HAP-1 (cell line): ENCODE measurements at places on chromosomes 16 and 17.
A peak's percentile ranks its signal among the peaks of the same experiment; 100 is the strongest.

- DNase-seq = no peak
Measured at GRCh38 chr16:66365651-66366050, 840 bp upstream of the CDH5 start.

DNA sequence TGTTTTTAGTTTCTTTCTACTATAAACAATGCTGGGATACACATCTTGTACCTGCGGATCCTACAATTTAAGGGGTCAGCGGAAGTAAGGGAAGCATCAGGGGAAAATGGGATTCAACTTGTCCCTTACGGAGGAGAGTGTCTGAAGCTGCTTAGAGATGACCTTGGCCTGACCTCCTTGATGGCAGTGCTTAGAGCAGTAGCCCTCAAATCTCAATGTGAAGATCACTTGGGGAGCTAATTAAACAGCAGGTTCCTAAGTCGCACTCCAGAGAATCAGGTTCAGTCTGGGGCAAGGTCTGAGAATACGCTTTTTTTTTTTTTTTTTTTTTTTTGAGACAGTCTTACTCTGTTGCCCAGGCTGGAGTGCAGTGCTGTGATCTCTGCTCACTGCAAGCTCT is 9.6 kb upstream of the METTL16 start:
- no peak for DNase-seq

DNA sequence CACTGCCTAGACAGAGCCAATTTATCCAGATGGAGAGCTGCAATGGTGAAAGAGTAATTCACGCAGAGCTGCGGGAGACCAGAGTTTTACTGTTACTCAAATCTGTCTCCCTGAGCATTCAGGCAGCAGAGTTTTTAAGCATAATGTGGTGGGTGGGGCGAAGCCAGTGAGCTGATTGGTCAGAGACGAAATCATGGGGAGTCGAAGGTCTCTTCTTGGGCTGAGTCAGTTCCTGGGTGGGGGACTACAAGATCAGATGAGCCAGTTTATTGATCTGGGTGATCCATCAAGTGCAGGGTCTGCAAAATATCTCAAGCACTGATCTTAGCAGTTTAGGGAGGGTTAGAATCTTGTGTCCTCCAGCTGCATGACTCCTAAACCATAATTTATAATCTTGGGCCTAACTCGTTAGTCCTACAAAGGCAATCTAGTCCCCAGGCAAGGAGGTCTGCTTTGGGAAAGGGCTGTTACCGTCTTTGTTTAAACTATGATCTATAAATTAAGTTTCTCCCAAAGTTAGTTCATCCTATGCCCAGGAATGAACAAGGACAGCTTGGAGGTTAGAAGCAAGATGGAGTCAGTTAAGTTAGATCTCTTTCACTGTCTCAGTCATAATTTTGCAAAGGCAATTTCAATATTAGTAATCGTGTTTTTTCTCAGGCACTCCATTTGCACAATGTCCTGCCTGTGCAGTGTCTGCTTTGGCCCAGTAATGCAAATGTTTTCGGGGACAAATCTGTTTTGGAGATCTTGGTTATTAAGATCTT is 27.0 kb downstream of the PIGL start:
- DNase-seq = no peak

DNA sequence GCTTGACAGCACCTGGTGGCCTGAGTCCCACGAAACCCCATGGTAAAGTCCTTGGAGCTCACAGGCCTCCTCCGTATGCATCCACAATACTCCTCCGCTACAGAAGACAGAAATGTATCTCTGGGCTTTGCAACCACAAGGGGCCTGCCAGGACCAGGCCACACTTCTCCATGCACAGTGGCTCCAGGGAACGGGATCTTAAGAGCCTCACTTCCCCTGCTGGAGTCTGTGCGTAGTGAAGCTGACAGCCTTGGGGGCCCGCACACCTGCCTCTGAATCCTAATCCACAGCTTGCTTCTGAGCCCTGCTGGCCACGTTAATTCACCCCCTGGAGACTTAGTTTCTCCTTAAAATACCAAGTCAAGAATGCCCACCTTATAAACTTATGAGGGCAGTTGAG is 125.7 kb downstream of the COPRS start:
- no peak for DNase-seq

GRCh38 chr16:54370278-54371040 is 83.9 kb upstream of the IRX3 start:
- no peak for DNase-seq

DNA sequence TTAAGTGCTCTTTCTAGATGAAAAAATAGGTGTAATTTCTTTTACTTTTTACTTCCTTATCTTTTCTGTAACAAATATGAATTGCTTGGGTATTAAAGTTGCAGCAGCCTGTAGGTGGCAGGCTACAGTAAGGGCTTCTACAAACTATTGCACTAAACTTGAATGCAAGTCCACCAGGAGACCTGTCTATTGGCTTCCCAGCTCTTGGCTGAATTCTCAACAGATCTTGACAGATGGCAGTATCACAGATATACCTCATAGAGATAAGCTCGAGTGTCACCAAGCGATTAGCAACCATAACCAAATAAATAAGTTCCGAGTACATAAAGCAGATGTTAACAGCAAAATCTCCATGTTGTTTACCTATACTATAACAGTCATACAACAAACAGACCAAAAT is 5.9 kb downstream of the BBS2 start:
- DNase-seq = peak; percentile 47

GRCh38 chr16:49684696-49685095 is 171.2 kb downstream of the ZNF423 start:
- DNase-seq = no peak

DNA sequence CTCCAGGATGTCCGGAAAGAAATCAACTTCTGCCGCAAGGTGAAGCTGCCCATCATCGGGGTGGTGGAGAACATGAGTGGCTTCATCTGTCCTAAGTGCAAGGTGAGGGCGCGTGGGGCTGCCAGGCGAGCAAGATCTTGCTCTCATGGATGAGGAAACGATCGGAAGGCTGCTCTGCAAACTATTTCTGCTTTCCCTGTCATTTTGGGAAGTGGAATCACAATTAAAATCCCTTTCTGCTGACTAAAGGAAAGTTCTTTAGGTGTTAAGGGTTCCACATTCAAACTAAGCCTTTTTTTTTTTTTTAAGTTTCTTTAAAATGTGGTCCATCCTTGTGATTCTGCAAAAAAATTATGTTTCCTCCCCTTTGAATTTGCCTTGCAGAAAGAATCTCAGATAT is 17.7 kb downstream of the NUBP1 start:
- no peak for DNase-seq

GRCh38 chr17:50167371-50167770 is 1.6 kb downstream of the SGCA start:
- DNase-seq = no peak

GRCh38 chr17:55301521-55302406 is 37.0 kb downstream of the HLF start:
- DNase-seq = no peak

DNA sequence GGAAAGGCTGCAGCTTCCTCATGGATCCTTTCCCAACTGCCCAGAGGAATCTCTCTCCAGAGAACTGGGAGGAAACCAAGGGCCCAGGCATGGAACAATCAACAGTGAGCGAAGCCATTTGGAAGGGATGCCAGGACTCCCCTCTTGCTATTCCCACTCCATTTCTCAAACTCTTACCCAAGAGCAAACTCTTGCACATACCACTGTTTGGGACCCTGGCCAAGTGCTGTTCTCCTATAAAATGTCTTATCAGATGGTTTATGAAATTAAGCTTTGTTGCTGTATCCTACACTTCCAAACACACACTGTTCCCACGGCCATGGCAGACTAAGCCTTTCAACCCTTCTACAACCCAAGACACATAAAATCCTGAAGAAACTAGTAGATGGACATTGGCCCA is 48.3 kb upstream of the AXIN2 start:
- no peak for DNase-seq

DNA sequence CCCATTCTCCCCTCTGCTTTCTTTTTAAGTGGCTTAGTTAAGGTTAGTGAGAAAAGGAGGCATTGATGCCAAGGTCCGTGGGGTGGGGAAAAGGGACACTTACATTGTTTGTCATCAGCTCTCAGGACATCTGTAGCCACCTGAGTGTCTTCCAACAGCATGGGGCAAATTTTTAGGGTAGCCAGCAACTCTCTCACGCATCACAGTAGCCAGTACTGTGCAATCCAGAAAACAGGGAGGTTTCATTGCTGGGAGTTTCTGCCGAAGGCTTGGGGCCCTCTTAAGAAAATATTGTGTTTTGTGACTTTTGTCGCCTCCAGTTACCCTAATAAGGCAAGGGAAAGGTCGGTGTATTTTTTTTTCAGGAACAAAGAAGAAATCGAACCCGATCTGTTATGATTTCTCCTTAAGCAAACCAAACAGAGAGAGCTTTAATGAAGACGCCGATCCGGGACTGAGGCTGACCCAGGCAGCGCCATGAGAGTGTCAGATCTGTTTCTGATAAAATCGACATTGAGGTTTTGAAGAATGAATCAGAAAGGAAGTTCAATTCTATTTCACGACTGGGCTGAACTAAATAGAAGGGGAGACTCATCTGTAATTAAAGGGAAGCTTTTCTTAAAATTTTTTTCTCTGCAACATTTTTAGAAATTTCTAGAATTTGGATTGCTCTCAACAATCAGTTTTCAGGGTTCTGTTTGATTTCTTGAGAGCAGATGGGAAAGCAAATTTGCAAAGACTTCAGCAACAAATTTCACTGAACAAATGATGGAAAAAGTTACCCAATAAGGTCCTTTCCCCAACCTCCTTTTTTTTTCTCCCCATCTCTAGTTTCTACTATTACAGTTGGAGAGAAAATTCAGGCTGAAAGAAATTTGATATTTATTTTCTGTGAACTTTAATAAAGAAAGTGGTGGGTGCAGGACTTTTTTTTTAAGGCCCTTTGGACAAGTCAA is 144.7 kb upstream of the IRX3 start:
- no peak for DNase-seq

- no peak for DNase-seq
Measured at GRCh38 chr17:45345246-45345553, 28.4 kb upstream of the MAP3K14 start.

GRCh38 chr17:58006560-58006923 is 504 bp downstream of the SRSF1 start:
- peak; percentile 62 for DNase-seq

DNA sequence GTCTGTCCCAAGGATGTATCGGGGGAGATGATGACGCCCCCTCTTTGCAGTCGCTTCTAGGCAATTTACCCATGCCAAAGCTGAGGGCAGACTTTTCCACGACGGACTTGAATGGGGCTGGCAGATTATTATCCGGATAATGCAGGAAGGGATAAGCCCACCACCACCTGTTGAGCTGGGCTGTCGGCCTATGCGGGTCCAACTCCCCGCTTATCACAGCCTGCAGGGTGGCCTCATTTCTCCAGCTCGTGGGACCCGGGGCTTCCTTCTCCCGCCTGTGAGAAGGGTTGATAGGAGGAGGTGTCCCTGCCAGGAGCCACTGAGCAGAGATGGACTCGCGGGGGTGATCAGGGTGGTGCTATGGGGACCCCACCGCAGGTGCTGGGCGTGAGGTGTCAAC is 559 bp downstream of the CACNG5 start:
- DNase-seq = no peak

- no peak for DNase-seq
Measured at GRCh38 chr17:14699574-14700185, 398.8 kb downstream of the HS3ST3B1 start.

DNA sequence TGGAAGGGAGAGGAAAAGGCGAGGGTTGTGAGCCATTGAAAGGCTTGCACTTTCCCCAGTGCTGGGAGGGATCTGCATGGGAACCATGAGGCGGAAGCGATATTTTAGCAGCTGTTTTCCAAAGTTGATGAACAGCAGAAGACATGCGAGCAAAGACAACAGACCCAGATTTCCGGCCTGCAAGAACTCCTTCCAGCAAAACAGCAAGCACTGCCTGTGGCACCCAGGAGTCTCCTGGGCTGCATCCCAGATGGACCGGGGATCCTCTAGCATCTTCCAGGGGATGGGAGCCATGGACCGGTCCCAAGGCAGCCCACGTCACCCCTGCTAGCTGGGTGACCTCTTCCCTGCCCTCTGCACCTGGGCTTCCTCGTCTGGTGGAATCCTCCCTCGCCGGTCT is 162.8 kb downstream of the IRF8 start:
- DNase-seq = no peak

- no peak for DNase-seq
Measured at GRCh38 chr17:74512624-74513091, 18.6 kb downstream of the CD300LB start.

- DNase-seq = peak; percentile 54
Measured at GRCh38 chr16:79598348-79599181, 2.0 kb downstream of the MAF start.

GRCh38 chr17:82949361-82949760 is 109.5 kb upstream of the ZNF750 start:
- DNase-seq = no peak

DNA sequence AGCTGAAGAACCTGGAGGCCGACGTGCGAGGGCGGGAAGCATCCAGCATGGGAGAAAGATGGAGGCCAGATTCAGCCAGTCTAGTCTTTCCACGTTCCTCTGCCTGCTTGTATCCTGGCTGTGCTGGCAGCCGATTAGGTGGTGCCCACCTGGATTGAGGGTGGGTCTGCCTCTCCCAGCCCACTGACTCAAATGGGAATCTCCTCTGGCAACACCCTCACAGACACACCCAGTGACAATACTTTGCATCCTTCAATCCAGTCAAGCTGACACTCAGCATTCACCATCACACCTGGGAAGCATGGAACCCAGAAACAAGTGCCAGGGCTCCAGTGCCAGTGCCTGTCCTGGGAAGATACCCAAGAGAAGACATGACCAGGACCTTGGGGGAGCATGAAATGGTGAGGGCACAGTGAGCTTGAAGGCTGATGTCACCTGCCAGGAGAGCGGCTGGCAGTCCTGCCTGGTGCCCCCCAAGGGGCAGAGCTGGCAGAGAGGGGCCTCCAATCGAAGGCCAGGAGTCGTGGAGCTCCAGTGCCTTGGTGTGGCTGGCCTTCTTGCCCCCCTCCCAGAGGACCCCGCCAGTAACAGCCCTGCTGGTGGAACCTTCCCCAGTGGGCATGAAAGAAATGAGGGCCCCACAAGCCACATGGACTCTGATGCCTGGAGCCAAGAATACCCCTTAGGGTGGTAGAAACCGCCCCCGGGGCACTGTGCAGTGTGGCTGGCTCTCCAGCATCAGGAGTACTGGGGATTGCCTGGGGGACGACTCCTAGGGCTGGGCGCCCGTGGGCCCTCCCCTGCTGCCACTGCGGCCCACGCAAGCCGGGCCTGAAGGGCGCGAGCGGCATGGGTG is 643 bp upstream of the NPB start:
- DNase-seq = no peak

DNA sequence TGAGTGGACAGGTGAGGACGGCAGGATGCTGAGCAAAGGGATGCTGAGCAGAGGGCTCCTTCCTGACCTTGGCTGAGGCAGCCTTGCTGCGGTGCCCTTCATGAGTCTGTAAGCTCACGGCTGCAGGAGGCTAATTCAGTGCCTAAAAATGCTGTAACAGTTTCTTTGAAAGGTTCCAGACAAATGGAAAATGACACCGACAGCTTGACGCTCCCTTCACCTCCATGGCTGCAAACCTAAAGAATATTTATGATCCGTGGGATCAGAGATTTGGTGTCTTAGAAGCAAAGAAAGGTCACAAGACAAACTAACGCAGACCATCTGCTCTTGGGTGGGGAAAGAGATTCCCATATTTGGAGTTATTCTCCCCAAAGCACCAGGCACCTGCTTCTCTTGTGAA is 28.0 kb downstream of the TOM1L2 start:
- DNase-seq = no peak

GRCh38 chr17:57404073-57404472 is 147.8 kb downstream of the MSI2 start:
- no peak for DNase-seq

- DNase-seq = no peak
Measured at GRCh38 chr16:84103678-84104077, 13.1 kb downstream of the MBTPS1 start.

- no peak for DNase-seq
Measured at GRCh38 chr16:17303101-17303500, 167.7 kb downstream of the XYLT1 start.
